ENCODE measurements at places on chromosomes 16 and 17. TPM values are rescaled to one million over a fixed set of nuclear protein-coding genes. Genes with fewer than 3 reads are reported as not detected.

The NPIPB6 gene
- total RNA-seq = 3.0 TPM

The CTRB2 gene
- not detected for total RNA-seq

The SERPINF2 gene
- 0.18 TPM for total RNA-seq

The SEZ6L2 gene
- total RNA-seq = 26.0 TPM

The FA2H gene
- 0.27 TPM for total RNA-seq

The LRRC75A gene
- total RNA-seq = 12.7 TPM

The TRPV3 gene
- total RNA-seq = 0.36 TPM

All from cerebellum (tissue), 4 donors.